Stimulated activated CD4-positive, alpha-beta T cell treated with anti-CD3 and anti-CD28 coated beads, TNF-alpha, amount 100 ng/mL, for 4 hours (primary cell): ENCODE measurements at places on chromosomes 12 and 14.
A peak's percentile ranks its signal among the peaks of the same experiment; 100 is the strongest.

DNA sequence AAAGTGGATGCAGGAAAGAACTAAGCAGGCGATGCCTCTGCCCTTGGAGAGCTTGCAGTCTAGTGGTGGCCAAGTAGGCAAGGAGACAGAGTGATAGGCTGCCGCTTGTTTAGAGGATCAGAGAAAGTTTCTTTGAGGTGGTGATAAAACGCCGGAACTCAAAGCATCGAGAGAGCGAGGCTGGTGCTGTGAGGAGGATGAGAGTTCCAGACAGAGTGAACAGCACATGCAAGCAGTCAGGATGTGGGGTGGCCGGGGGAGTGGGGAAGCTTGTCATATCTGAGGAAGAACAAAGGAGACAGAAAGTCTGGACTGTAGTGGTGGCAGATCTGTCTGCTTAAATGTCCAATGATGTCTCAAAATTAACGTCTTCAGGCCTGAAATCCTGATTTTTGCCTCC, 319.7 kb downstream of the SNAPC1 start:
- DNase-seq: no peak

GRCh38 chr12:3083241-3083920, 6.2 kb downstream of the TSPAN9 start:
- DNase-seq: no peak

- DNase-seq: no peak
Observed at GRCh38 chr14:55530464-55530863, 49.5 kb upstream of the KTN1 start.

GRCh38 chr12:132886529-132887477, 602 bp downstream of the CHFR start:
- peak; percentile 8 for DNase-seq

DNA sequence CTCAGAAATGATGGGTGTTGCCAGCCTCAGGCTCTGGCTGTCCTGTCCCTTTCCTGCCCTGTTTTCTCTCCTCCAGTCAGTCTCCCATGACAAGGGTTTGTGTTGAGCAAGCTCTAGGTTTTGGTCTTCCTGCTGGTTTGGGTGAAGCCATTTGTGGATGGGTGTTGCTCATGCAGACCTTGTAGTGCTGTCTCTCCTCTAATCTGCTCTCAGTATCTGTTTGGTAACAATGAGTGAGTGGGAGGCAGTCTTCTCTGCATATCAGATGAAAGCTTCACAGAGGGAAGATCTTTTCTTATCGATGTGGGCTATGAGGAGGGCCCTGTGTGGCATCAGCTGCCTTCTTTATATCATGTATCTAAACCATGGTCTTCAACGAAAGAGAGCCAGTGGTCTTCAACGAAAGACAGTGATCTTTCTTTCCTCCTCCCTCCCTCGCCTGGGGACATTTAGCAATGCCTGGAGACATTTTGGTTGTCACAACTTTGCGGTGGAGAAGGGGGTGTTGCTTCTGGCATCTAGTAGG, 3.6 kb downstream of the CMA1 start:
- no peak for DNase-seq

DNA sequence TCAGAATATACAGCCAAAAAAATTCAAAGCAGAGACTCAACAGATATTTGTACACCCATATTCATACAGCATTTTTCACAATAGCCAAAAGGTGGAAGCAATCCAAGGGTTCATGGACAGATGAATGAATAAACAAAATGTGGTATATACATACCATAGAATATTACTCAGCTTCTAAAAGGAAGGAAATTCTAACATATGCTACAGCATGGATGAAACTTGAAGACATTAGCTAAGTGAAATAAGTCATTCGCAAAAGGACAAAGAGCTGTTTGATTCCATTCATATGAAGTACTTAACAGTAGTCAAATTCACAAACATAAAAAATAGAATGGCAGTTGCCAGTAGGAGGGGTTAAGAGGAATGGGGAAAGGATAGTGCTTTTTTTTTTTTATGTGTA, 91.8 kb upstream of the ARID2 start:
- DNase-seq: no peak

DNA sequence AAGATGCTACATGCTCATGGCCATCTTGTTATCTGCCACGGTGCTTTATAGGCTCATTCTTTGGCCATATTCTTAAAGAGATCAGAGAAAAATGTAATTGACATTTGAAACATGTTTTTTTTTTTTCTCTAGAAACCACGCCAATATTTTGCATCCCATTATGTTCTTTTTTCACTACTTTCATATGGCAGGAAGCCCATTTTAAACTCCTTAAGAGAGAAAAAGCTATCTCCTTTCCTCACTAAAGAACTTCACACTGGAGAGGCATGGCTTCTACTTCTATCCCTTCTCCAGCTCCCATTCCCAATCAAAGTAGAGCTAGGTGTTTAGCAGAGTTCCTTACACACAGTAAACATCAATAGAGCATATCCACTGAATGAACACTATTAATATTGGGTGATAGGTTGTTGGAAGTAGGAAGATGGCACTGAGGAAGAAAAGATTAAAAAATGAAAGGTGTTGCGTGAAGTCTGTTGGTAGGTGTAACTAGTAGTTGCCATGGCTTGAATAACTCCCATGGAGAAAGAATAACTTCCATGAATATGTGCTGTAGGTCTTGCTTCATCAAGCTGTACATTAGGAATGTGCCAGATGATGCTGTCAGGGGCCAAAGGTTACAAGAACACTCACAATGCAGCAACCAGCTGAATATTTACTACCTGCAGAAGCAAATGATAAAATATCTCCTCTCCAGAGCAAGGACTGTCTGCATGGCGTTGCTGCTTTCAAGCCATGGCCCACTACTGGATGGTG, 178.8 kb downstream of the STXBP6 start:
- DNase-seq: no peak

GRCh38 chr12:5453466-5453865, 21.6 kb downstream of the NTF3 start:
- no peak for DNase-seq

DNA sequence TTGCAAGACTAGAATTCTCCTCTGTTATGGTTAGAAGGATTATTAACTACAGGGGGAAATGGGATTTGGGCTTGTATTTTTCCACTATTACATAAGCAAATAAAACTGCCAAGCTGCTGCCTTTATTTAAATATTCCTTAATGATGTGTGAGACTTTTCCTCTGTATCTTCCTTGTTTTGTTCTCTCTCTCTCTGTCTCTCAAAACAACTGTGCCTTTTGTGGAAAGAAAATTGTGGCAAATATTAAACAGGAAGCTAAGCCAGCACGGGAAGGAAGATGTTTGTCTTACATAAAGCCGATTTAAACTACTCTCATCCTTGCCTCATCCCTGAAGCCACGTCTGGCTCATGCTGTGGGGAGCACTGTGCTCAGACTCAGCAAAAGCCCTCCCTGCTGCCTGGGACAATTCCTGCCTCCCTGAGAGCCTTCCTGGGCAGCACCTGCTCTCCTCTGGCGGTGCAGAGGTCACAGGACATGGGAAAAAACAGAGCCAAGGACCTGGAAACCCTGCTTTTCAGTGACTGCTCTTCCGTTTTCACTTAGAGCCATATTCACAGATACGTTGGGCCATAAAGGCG, 237.2 kb downstream of the SLC15A4 start:
- no peak for DNase-seq

DNA sequence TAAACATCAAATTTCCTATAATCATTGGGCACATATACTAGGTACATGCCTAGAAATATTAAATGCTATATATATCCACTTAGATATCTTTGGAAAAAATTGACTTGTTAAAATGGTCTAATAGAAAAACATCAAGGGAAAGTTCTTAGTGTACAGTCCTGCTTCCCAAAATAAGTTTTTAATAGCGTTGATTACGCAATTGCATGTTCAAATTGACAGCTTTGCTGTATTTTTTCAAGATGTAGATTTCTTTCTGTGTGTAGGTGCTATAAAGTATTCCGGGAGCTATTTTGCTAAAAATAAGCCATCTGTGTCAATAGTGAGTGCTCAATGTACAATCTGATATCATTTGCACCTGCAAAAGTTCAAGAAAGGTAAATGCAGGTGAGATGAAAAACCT, 463.9 kb upstream of the ATP2B1 start:
- no peak for DNase-seq

- peak; percentile 54 for DNase-seq
Observed at GRCh38 chr14:54565785-54566409, 1.0 kb upstream of the SAMD4A start.

GRCh38 chr12:75120311-75120711, 89.3 kb downstream of the KCNC2 start:
- no peak for DNase-seq

- DNase-seq: no peak
Observed at GRCh38 chr12:99966429-99966828, 18.3 kb downstream of the ANKS1B start.

DNA sequence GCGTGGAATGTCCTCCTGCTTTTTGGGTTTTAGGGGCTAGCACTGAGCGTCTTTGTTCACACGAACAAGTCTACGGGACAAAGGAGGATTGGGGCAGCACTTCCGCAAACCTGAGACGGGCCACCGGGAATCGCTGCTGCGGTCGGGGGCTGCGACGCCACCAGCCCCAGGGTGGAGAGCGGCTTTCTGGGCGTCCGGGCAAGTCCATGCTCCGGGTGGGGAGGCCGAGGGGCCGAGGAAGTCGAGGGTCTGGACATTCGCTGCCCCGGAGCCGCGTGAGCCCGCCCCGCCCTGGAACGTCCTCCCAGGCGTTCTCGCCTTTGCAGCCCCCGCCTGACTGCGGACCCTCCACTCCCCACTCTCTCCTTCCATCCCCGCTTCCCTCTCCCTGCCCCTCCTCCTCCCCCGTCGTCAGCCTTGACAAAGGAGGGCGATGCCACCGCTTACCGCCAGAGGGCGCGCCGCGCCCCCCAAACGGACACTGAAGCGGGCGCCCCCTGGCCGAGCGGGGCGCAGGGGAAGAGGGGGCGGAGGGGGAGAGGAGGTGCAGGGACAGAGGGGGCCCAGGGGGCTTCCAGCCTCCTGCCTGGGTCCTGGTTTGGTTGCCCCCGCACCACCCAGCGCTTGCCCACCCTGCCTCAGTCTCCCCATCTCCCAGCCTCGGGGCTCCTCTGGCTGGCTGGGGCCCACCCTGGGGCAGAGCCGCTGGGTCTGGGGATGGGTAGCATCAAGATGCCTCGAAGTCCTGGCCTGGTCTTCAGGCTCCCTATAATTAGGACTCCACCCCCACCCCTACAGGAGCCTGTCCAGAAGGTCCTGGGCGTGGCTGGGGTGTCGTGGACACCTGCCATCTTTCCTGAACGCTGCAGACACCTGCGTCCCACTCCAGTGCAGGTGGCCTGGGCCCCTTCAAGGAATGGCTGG, 39.1 kb upstream of the INF2 start:
- peak; percentile 48 for DNase-seq

DNA sequence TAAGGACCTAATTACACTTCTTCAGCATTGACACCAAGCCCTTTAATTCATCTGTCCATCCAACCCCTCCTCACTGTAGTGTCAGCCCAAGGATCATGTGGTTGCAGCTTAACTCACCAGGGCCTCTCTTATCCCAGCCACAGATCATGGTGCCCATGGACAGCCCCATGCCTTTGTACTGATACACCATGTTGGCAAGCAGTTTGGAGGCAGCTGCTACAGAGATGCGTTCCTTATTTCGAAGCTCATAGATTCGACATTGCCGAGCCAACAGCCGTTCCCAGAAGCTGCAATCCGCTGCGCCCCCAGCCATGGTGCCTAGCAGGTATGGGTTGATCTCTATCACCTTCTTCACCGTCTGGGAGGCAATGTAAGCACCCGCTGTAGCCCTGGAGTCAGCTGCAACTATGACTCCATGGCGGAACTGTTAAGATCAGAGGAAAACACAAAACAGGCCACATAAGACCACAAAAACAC, 1.4 kb downstream of the PSMB5 start:
- no peak for DNase-seq

- no peak for DNase-seq
Observed at GRCh38 chr14:91694643-91695042, 37.2 kb downstream of the CATSPERB start.

DNA sequence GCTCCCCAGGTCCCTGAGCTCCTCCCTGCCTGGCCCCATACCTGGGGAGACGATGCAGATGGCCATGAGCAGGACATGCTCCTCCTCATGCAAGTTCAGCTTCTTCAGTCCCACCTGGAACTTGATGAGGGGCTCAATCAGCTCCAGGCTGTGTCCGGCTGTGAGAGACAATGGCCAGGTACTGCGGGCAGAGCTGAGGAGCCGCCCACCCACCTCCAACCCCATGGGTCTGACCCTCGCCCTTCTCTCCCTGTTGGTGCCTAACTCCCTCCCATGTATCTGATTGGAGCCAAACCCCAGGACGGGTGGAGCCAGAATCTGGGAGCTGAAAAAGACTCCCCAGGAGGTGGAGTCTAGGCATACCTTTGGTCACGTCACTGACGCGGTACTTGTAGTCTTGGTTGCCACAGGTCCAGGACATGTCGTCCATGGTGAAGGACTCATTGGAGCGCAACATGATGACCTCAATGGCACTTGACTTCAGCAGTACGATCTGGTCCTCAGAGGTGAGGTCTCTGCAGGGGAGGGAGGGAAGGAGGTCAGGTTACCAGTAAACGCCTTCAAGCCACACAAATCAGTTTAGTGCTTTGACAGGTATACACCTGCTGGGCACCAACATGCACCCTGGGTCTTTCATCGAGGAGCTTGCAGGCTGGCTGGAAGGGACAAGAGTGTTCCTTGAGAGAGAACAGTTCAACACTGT, 26.7 kb upstream of the HDAC7 start:
- no peak for DNase-seq

DNA sequence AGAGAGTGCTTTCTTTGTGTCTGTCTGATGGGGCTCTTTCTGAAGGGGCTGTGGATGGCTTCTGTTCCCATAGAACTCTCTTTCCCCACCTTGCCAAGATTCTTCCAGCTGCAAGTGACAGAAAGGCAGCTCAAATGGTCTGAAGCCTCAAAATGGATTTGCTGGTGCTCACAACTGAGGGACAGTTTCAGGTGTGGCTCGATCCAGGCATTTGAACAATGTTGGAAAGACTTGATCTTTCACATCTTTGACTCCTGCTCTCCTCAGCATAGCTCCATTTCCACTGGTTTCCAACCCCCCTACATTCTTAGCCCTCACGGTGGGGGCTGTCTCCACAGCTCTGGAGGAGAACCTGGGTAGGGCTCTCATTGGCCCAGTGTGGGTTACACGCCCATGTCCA, 15.9 kb downstream of the RFLNA start:
- DNase-seq: no peak

- DNase-seq: no peak
Observed at GRCh38 chr14:75422169-75422568, 5.7 kb upstream of the JDP2 start.

DNA sequence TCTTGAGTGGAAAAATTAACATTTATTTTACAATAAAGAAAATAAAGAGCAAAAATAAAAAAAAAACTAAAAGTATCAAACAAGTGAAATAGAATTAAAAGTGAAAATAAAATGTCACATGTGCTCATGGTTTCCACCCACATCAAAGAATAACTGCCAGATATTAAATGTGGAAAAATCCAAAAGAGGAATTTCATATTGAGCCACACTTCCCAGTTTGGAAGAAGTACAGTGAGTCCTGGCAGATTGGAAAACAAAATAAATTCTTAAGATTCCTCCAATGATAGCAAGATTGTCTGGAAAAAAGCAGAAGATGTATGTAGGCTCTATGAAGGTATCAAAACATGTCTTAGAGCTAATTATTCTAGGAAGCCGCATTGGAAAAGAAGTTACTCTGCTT, 1019.5 kb downstream of the SLC6A15 start:
- no peak for DNase-seq

GRCh38 chr12:51441583-51441982, 17.0 kb downstream of the SLC4A8 start:
- no peak for DNase-seq

GRCh38 chr12:11820476-11820875, 171.0 kb downstream of the ETV6 start:
- DNase-seq: no peak
